ENCODE measurements at places on chromosomes 6 and 20.
A peak's percentile ranks its signal among the peaks of the same experiment; 100 is the strongest.

DNA sequence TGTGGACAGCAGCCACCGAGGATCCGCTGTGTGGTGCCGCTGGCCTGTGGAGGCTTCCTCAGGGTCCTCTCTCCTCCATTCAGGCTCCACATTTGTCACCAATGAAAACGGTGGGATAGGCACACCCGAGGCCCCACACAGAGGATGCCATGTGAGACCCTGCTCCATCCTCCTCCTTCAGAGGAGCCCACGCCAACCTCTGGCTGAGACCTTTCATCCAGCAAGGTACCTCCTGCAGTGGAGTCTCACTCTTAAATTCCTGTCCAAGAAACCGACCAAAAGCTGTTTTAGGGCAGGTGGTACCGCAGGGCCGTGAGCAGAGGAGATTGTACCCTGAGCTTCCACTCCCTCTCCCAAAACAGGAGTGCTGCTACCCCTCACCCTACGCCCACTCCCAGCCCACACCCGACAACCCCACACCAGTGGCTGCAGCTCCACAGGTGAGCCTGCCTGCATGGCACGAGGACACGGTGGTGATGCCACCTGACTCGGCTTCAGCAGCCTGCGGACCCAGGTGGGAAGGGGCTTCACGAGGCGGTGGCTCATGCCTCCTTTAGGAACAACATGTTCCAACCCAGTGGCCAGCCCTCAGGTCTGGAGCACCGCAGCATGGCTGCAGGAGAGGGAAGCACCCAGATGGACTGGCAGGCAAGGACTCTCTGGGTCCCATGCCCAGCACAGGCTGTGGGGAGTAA, 237.6 kb upstream of the AFDN start:
- DNase-seq = no peak

GRCh38 chr6:10363911-10364310, 51.0 kb downstream of the TFAP2A start:
- no peak for DNase-seq

DNA sequence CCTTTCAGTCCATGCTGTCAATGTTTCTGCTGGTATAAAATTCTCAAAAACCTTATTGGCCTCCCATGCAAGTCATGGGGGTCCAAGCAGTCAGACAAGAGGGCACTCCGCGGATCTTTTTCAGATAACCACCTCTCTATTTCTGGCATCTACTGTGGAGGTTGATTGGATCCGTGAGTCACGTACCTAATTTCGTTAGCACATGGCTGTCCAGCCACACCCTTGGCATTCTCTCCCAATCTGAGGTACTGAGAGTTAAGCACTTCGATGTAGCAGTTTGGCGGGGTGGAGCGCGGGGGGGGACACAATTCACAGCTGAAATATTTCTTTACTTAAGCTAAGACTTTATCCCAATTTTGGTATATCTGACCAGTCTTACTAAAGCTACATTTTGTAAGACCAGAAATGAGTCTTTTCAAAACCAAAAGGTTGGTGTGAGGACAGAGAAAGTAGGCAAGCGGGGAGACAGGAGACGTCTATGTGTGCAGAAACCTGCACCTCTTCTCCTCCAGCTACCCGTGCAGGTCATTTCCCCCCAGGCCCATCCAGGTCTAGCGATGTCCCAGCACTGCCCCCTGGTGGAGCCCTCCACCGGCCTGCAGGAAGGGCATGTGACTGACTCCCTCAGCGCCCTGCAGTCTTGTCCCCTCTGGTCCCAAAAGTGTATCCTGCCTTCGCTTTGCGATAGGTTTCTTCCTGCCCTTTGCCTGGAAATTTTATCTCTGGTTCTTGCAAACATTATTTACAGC, 113.1 kb downstream of the ADAT2 start:
- peak; percentile 60 for DNase-seq

DNA sequence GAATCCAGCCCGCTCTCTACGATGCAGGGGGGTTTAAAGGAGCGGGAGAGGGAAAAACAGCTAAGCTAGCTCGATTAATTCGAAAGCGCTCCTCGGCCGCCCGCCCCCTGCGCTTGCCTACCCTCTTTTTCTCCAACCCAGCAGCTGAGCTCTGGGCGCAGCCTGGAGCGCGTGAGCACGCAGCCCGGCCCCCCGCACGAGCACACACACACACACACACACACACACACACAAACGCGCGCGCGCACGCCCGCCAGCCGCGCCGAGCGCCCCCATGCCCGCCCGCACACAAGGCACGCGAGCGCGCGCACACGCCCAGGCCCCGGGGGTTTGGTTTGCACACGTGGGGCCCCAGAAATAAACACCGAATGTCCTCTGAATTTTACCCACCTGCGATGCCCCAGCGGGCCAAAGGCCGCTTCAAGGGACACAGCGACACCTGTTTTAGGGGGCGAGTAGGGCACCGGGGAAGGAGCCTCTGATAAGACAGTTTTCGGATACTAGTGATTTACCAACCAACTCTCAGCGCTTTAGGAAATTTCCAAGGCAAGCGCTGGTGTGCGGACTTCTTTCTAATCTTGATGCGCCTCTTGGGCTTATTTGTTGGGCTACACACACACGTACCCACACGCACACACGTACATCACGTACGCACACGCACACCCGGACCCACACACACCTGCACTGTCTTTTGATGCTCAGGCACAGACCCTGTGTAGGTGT, 802 bp upstream of the NRN1 start:
- peak; percentile 33 for DNase-seq

All from CD4-positive, alpha-beta T cell treated with Interleukin-6 for 4 hours (primary cell).